Astrocyte of the spinal cord (primary cell): ENCODE measurements at places on chromosomes 11 and 22.

GRCh38 chr11:33891714-33892327, at the start of gene LMO2:
Gene LMO2 (minus strand): TSS chr11:33892076. CDS start chr11:33869716, 22,360 bp downstream.
- DNase-seq: no peak

GRCh38 chr11:44256673-44257291, 53.2 kb downstream of the ALX4 start:
- no peak for DNase-seq

DNA sequence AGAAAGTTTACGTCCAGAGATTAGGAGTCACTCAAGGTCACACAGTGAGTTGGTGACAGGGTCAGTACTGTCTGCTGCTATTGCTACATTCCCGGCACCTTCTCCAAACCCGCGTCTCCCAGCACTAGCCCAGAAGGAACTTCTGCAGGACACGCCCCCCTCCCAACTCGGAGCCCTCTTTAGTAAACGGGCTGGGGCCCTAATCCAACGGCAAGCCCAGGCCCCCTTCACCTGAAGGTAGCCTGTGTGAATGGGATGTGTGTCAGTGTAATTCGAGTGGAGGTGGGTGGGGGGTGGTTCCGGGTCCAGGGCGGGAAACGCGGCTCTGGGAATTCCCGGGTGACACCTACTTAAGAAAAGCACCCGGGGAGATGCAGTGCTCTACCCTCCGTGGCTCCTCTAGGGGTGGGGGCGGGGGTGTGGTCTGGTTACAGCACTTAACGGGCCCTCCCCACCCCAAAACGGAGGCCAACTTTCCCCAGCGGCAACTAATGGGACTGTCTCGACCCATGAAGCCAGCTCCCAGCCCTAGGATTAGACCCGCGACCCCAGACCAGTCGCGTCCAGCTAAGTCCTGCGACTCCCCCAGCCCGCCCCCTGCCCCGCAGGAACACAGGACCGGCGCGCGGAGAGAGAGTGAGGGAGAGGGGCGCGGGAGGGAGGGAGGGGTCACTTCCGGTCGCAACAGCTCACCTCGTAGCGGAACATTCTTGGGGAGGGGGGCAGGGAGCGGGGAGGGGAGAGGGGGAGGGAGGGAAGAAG, 468 bp downstream of the PATL1 start:
- DNase-seq: peak; percentile 34

DNA sequence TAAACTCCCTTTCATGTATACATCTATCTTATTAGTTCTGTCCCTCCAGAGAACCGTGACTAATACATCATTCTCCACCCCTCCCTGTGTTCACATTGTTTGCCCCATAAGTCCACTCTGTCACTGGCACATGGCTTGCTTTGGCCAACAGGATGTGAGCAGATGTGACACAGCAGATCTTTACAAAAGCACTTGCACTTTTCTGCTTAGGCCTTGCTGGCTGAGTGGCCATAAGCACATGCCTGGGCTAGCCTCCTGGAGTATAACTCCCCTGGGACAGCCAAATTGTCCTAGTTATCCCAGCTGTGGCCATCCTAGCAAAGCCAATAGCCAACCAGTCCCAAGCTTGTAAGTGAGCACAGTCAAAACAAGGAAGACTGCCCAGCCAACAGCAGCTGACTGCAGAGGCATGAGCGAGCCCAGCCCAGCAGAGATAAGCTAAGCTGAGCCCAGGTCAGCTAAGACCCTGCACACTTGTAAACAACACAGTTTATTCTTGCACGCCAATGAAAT, 9.7 kb upstream of the RCN1 start:
- peak; percentile 38 for DNase-seq

- no peak for DNase-seq
Observed at GRCh38 chr11:21485006-21485405, 707.9 kb upstream of the ANO5 start.

GRCh38 chr11:61293867-61294716, 1.0 kb downstream of the VWCE start:
- DNase-seq: peak; percentile 33

- DNase-seq: no peak
Observed at GRCh38 chr11:120884154-120885020, 139.5 kb upstream of the TBCEL start.

- DNase-seq: peak; percentile 77
Observed at GRCh38 chr11:130737866-130738431, 178.3 kb downstream of the SNX19 start.

GRCh38 chr11:129846508-129847335, 31.1 kb downstream of the TMEM45B start:
- peak; percentile 91 for DNase-seq

- DNase-seq: peak; percentile 29
Observed at GRCh38 chr11:74147199-74147929, 23.4 kb downstream of the C2CD3 start.

DNA sequence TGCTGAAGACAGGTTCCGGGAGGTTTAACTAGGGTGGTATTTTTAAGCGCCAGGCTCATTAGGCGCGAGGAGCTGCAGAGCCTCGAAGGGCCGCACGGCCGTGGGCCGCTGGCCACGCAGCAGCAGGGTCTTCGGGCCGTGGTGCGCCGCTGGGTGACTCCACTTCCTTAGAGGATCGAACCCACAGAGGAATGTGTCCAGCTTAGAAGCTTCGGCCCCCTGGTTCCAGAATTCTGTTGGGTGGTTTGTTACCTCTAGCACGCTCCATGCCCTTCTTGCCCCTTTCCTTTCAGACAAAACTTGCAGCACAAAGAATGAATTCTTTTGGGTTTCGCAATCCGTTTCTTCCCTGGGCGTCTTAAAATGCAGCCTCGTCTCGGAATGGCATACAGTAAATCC, 773 bp upstream of the PATL1 start:
- DNase-seq: no peak

DNA sequence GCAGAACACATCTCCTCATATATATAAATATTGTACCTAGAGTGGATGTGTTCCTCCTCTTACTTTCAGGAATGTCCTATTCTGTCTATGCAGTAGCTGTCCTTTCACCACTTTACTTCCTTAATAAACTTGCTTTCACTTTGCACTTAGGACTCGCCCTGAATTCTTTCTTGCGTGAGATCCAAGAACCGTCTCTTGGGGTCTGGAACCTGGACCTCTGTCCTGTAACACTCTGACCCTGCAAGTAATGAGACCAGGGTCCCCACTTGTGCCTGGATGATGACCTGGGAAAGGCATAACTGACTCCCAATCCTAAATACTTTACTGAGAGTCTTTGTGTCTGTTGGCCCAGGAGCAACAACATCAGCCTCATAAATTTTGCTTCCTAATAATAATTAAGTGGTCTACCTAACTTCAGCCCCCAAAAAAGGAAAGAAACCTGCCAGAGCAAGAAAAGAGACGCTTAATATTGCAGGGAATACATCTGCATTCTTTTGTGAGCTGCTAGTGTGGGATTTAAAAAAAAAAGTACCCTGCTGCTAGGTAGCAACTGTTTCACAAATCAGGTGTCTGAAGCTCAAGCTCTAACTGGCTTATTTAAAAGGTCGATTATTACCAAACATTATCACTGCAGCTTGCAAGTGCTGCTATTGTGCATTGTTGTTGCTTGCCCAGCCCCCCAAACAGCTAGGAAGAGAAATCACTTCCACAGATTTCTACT, 69.3 kb downstream of the FAM168A start:
- DNase-seq: no peak

GRCh38 chr22:29625090-29625825, 21.8 kb downstream of the NF2 start:
- peak; percentile 88 for DNase-seq

GRCh38 chr22:29883045-29883774, at the start of gene MTMR3:
Gene MTMR3 (plus strand): TSS chr22:29883174. CDS start chr22:29971060, 87,886 bp downstream.
- DNase-seq: peak; percentile 90

GRCh38 chr22:44682556-44683168, 19.3 kb upstream of the PRR5 start:
- no peak for DNase-seq

DNA sequence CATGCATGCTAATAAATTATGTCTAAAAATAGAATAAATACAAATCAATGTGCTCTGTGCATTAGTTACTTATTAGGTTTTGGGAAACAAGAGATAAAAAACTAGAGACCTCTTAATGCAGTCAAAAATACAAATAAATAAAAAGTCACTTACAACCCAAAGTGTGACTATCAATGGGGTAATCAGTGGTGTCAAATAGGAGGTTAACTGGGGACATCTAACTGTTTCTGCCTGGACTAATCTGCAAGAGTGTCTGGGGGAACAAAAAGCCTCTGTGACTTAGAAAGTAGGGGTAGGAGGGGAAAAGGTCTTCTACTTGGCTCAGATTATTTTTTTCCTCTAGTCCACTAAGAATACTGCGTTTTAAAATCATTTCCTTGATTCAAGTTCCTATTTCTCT, 810 bp upstream of the HBB start:
- no peak for DNase-seq

- DNase-seq: no peak
Observed at GRCh38 chr11:123640029-123640428, 14.4 kb downstream of the SCN3B start.
